ENCODE measurements at places on chromosomes 1 and 21. TPM values are rescaled to one million over a fixed set of nuclear protein-coding genes. Genes with fewer than 3 reads are reported as not detected.

The OR6K3 gene
- not detected for total RNA-seq

The OR10Z1 gene
- not detected for total RNA-seq

The IL22RA1 gene
- total RNA-seq = not detected

- H3K4me1 ChIP-seq = peaks cover 47% of the 10 kb centered on the region
- H3K4me3 ChIP-seq = peak overlapping the region; percentile 12
- peak overlapping the region; percentile 80 for H3K27ac ChIP-seq
- peak; percentile 60 for DNase-seq
- H3K36me3 ChIP-seq = peaks cover 4% of the 10 kb centered on the region
Measured at GRCh38 chr1:25711555-25712298, 88.3 kb upstream of the SELENON start.

- peaks cover 56% of the 10 kb centered on the region for H3K4me1 ChIP-seq
- H3K27ac ChIP-seq = peak overlapping the region; percentile 91
- H3K36me3 ChIP-seq = peaks cover 35% of the 10 kb centered on the region
- H3K4me3 ChIP-seq = peak overlapping the region; percentile 43
- DNase-seq = peak; percentile 68
Measured at GRCh38 chr1:222420633-222421032, 127.3 kb downstream of the HHIPL2 start.

GRCh38 chr1:29513357-29513756 is 277.0 kb downstream of the PTPRU start:
- no peak overlapping the region for H3K4me3 ChIP-seq
- no peak for DNase-seq
- no peaks in the 10 kb centered on the region for H3K4me1 ChIP-seq
- H3K27me3 ChIP-seq = peaks cover 14% of the 10 kb centered on the region

DNA sequence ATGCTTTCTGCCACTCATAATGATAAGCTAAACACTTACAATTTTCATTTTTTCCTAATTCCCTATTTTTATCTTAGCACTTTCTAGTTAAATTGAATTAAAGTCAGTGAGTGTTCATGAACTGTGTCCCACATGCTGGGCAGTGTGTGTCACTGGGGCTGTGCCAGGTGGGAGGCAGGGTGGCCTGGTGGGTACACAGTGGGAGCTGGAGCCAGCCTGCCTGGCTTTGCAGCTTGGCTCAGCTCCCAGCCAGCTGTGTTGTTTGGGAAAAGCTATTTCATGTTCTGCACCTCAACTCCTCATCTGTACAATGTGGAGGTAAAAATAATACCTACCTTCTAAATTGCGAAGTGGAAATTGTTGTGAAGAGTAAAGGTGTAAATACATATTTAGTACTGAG is 238.4 kb downstream of the PLA2G4A start:
- no peak overlapping the region for H3K27ac ChIP-seq
- H3K4me1 ChIP-seq = no peaks in the 10 kb centered on the region
- H3K4me3 ChIP-seq = no peak overlapping the region
- no peaks in the 10 kb centered on the region for H3K27me3 ChIP-seq
- no peak for DNase-seq

GRCh38 chr1:179021873-179022272 is 3.8 kb upstream of the FAM20B start:
- H3K4me1 ChIP-seq = peaks cover 16% of the 10 kb centered on the region
- no peak for DNase-seq
- H3K27me3 ChIP-seq = peaks cover 13% of the 10 kb centered on the region
- H3K4me3 ChIP-seq = no peak overlapping the region
- H3K36me3 ChIP-seq = peaks cover 3% of the 10 kb centered on the region

DNA sequence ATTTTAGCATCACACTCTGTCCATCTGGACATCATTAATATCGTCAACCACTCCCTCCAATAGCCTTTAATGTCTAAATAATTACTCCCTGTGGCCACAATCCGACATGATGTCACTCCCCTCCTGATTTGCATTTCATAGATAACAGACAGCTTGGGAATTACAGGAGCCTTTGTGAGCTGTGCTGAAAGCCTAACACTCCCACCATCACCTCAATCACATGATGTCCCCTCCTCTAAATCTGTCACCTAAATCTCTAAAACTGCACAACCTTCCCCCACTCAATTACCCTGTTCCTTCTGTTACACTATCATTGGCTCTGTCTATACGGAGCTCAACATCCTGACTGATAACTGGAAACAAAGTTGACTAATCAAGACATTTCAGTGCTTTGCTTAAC is 14.3 kb downstream of the NHLH2 start:
- H3K36me3 ChIP-seq = peaks cover 2% of the 10 kb centered on the region

GRCh38 chr1:197521118-197521739 is 253.2 kb downstream of the CRB1 start:
- no peak overlapping the region for H3K27ac ChIP-seq
- H3K27me3 ChIP-seq = no peaks in the 10 kb centered on the region
- DNase-seq = peak; percentile 56
- no peaks in the 10 kb centered on the region for H3K36me3 ChIP-seq
- peaks cover 2% of the 10 kb centered on the region for H3K4me1 ChIP-seq

- no peak for DNase-seq
- H3K27me3 ChIP-seq = peaks cover 11% of the 10 kb centered on the region
- peaks cover 12% of the 10 kb centered on the region for H3K4me1 ChIP-seq
- no peaks in the 10 kb centered on the region for H3K36me3 ChIP-seq
- H3K27ac ChIP-seq = no peak overlapping the region
Measured at GRCh38 chr1:94011709-94012595, 102.7 kb upstream of the GCLM start.

DNA sequence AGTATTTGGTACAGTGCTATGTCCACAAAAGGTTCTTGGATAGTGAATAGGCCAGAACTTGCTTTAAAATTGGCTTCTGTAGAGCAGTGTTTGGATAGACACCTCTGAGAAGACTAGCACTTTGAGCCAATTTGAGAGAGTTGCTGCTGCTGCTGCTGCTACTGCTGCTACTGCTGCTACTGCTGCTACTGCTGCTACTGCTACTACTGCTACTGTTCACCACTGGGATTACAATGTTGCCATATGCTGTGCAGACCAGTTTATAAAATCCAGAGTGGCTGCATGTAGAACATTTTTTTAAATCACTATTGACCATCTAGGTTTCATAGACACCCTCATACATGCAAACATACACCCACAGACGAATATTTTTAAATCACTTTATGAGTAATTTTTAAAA is 15.3 kb downstream of the GORAB start:
- no peak for DNase-seq
- peaks cover 63% of the 10 kb centered on the region for H3K36me3 ChIP-seq
- no peak overlapping the region for H3K4me3 ChIP-seq
- no peaks in the 10 kb centered on the region for H3K27me3 ChIP-seq

GRCh38 chr1:216095400-216095799 is 327.8 kb downstream of the USH2A start:
- no peaks in the 10 kb centered on the region for H3K4me1 ChIP-seq
- H3K27ac ChIP-seq = no peak overlapping the region
- H3K27me3 ChIP-seq = no peaks in the 10 kb centered on the region

DNA sequence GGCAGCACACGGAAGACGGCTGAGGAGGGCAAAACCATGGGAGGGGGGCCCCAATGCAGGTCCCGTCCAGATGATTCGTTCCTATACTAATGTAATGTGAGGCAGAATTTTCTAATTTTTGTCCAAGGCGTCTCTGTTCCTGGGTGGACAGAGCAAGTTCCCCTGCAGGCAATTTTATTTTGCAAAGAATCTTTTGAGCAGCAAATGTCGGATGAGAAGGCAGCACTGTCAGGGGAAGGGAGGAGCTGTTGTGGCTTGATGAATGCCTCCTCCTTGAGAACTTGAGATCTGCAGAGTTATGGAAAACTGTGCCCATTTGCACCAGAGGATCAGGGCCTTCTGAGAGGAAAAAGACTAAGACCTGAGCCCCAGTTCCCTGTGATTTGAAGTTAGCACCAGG is 17.3 kb downstream of the SLC1A7 start:
- H3K4me1 ChIP-seq = no peaks in the 10 kb centered on the region
- H3K36me3 ChIP-seq = no peaks in the 10 kb centered on the region
- H3K27me3 ChIP-seq = no peaks in the 10 kb centered on the region
- H3K27ac ChIP-seq = no peak overlapping the region

DNA sequence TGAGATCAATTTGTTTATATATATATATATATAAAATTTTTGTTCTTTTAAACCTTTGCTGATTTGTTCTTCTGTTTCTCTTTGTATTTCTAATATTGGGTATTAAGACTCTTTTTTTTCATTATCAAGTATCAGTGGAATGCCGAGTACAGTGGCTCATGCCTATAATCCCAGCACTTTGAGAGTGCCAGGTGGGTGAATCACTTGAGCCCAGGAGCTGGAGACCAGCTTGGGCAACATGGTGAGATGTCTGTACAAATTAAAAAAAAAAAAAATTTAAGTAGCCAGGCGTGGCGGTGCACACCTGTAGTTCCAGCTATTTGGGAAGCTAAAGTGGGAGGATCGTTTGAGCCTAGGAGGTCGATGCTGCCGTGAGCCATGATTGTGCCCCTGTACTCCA is 67.1 kb downstream of the MAST2 start:
- peaks cover 8% of the 10 kb centered on the region for H3K4me1 ChIP-seq
- no peak for DNase-seq
- H3K27me3 ChIP-seq = peaks cover 2% of the 10 kb centered on the region
- H3K36me3 ChIP-seq = no peaks in the 10 kb centered on the region

DNA sequence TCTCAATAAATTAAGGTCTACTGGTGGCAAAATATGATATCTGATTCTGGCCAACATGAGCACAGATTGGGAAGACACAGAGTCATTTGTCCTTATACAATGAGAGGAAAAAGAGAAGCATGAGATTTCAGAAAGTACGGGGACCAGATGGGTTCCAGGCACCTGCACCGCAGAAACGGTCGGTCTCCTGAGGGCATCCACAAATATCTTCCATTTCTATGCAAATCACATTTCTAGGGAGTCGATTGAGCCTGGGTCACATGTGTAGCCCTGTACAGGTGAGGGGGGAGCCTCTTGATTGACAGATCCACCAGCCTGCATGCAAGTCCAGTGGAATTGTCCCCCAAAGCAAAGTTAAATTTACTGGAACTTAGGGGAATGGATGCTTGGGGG is 415.6 kb downstream of the NPHP4 start:
- no peaks in the 10 kb centered on the region for H3K36me3 ChIP-seq
- H3K4me3 ChIP-seq = no peak overlapping the region
- no peaks in the 10 kb centered on the region for H3K4me1 ChIP-seq
- H3K27ac ChIP-seq = no peak overlapping the region
- DNase-seq = no peak

DNA sequence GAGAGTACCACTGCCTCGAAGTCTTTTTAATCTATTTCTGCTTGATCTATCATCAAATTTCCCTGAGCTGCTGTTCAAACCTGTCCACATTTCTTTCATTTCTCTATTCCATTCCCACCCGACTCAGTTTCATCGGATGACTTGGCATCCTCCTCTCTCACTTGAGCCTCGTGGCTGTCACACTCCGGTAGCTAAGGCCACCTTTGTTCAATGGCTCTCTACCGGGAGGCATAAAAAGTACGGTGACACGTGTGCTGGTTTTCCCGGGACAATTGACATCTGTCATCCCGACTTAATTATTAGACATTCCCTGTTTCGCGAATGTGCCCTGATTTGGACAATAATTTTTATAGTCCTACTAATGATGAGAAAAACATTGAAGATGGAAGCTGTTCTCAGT is 22.6 kb downstream of the MIS18A start:
- no peaks in the 10 kb centered on the region for H3K4me1 ChIP-seq
- no peak overlapping the region for H3K27ac ChIP-seq
- peaks cover 5% of the 10 kb centered on the region for H3K27me3 ChIP-seq
- no peak for DNase-seq
- H3K4me3 ChIP-seq = no peak overlapping the region
- no peaks in the 10 kb centered on the region for H3K36me3 ChIP-seq

- peaks cover 15% of the 10 kb centered on the region for H3K4me1 ChIP-seq
- H3K27me3 ChIP-seq = peaks cover 18% of the 10 kb centered on the region
- H3K36me3 ChIP-seq = no peaks in the 10 kb centered on the region
Measured at GRCh38 chr1:159892944-159893343, 7.0 kb downstream of the CFAP45 start.

- no peak overlapping the region for H3K27ac ChIP-seq
- no peak for DNase-seq
- H3K4me3 ChIP-seq = no peak overlapping the region
- no peaks in the 10 kb centered on the region for H3K27me3 ChIP-seq
Measured at GRCh38 chr1:17795081-17795809, 40.1 kb downstream of the ACTL8 start.

GRCh38 chr1:118190561-118190960 is 5.5 kb upstream of the SPAG17 start:
- no peak overlapping the region for H3K4me3 ChIP-seq
- no peak for DNase-seq
- H3K27ac ChIP-seq = no peak overlapping the region
- no peaks in the 10 kb centered on the region for H3K27me3 ChIP-seq
